ENCODE measurements at places on chromosomes 16 and 17.

DNA sequence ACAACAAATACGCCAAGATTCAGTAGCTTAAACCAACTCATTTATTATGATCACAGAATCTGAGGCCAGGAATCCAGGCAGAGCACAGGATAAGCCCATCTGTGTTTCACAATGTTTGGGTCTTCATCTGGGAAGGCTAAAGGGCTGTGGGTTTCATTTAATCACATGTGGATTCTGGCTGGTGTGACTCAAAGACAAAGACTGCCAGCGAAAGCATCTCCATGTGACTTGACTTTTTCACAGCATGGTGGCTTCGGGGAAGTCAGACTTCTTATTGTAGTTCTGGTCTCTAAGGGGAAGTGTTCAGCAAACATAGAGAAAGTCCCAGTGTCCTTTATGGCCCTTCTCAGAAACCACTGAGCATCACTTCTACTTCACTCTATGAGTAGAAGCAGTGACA is 1014.4 kb upstream of the GOT2 start:
- DNase-seq: no peak

GRCh38 chr16:58393138-58393504 is 850 bp downstream of the GINS3 start:
- no peak for DNase-seq

DNA sequence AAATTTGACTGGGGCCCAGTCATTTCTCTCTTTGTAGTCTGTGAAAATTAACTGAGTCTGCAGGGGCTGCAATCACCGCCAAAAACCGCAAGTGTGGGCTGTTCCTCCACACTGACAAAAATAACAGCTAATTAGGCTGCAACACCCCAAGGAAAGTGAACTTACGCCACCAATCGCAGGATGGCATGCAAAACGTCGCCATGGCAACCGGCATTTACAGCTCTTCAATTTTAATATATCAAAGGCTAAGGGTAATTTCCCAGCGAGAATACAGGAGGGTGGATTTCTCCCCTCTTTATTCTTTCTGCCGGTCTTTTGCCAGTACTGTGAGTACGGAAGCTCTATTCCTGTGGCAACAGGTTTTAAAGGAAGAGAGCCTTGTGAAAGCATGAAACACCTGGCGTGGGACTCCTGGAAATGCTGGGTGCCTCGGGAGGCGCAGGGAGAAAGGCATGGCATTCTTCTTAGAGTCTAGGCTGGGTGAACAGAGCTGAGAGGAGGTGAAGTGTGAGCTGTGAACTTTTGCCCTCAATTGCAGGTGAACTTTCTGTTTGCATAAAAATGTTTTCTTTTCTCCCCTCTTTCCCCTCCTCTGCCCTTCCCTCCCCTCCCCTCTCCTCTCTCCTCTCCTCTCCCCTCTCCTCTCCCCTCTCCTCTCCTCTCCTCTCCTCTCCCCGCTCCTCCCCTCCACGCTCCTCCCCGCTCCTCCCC is 399.7 kb downstream of the XYLT1 start:
- DNase-seq: no peak

- DNase-seq: no peak
Measured at GRCh38 chr17:27481327-27481726, 25.1 kb downstream of the KSR1 start.

DNA sequence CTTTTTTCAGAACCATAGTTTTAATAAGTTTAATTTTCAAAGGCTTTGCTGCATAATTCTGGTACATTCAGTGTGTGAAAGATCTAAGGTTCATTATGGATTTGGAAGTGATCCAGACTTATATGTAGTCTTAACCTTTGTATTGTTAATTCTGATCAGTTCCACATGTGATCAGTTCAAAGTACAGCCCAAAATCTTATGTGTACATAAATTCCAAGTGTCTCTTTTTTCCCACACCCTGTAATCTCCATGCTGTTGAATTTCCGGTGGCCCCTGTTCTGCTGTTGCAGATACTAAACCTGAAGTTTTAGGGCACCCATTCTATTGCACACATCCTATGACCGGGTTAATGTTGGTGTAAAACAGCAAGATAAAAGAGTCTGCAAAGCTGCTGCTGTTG is 1147.5 kb upstream of the CDH8 start:
- no peak for DNase-seq

DNA sequence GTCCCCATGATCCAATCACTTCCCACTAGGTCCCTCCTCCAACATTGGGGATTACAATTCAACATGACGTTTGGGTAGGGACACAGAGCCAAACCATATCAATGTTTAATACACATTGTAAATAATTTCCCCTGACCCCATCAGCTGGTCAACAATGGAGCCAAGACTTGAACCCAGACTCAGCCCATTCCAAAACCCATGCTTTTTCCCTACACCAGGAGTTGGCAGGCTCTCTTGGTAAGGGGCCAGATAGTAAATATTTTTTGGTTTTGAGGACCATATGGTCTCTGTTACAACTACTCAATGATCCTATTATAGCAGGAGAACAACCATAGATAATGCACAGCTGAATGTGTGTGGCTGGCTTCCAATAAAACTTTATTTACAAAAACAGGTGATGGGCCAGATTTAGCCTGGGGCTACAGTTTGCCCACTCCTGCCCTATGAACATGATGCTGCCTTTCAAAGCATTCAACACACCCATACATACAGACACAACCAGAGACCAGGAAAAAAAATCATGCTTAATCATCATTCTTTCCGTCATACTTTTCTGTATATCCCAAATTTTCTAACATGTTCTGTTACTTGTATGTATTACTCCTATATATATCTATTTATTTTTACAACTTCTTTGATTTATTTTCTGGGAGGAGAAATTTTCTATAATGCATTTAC is 22.1 kb upstream of the MSI2 start:
- no peak for DNase-seq

GRCh38 chr16:57304169-57305061 is 19.9 kb upstream of the PLLP start:
- no peak for DNase-seq

DNA sequence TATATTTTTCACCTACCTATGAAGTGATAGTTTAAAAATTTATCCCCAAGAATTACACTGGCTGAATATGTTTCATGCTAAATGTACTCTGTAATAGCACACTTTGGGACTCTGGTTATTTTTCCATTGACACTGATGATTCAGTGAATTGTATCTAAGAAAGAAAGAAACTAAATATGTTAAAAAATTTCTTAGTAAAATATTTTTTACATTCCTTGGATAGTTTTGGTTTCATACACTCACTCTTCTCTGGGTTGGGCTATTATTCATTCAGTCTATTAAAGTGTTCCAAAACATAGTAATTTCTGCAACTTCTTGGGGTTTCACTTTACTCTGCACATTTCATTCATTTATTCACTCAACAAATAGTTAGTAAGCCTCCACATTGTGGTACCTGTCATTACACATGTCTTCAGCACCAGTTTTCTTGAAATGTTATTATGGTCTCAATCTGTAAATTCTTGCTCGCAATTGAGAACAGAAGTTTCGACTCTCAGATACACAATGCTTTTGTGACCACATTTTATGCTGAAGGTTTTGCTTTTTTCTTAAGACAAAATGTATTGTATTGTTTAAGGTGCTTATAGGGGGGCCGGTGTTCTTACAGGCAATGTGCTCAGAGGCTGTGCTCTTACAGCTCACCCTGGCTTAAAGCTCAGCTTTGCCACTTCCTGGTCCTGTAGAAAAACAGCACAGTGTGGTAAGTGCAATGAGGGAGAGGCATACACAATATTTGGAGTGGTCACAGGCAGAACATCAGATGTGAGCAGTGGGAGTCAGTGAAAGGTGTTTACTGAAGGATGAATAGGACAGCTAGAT is 17.4 kb downstream of the CNTNAP4 start:
- no peak for DNase-seq

DNA sequence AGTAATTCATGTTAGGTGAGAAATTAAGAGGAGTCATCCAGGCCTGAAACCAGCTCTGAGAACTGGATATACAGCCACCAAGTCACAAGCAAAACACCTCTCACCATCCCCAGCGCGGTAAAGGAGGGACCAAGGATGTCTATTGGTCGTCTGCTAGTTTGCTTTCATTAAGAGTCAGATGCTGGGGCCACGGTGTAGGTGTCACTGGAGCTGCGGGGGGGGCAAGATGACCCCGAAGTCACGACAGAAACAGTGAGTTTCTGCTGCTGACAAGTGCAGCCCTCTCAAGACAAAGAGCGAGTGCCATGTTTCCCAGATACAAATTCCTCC is 790 bp downstream of the NCBP3 start:
- no peak for DNase-seq

DNA sequence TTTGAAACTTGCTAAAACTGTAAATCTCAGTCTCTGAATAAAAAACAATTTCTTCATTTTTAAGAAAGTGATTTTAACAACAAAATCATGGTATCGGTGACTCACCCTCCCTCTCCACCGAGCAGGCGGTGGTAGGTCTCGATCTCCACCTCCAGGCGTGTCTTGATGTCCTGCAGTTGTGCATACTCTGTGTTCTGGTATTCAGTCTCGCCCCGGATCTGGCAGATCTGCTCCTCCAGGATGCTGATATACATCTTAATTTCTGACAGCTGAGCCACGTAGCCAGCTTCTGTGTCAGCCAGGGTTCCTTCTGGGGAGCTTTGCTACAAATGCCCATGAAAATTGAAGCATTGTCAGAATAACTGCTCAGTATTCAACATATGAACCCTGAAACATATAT is 15.4 kb upstream of the KRT24 start:
- no peak for DNase-seq

DNA sequence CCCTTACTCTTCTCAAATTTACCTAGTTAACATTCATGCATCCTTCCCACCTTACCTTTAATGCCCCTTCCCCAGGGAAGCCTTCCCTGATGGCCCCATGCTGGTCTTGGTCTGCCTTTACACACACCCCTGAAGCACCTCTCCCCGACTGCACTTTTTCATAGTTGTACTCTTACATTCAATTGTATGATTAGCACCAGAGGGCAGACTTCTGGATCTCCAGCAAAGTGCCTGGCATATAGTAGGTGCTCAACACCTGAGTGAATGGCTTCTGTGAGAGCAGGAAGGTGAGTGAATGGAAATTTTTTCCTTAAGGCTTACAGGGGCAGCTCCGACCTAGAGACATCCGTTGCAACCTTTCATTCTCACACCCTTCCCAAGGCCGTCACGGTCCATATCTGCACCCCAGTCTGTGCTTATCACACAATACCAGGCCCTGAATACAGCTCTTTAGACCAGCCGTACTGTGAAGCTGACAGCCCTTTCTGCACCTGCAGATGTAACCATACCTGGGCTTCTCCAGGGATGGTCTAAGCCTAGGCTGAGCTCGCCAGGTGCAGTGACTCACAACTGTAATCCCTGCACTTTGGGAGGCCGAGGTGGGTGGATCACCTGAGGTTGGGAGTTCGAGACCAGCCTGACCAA is 4.4 kb downstream of the PGAP3 start:
- DNase-seq: no peak

DNA sequence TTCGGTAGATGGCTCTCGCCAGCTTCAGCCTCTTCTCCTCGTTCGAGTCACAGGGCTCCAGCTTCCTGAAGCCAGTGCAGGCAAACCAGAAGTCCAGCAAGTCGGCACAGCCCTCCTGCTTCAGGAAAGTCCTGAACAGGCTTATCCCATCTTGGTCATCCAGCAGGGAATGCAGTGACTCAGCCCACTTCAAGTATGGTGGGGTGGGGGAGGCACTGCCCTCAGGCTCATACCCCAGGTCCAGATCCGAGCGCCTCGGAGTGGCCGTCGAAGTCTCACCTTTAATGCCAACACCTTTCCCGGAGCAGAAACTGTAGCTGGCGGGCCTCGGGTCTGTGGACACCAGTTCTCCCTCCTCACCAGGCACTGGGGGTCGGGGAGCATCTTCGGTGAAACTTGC is 5.9 kb downstream of the AXIN1 start:
- DNase-seq: no peak

DNA sequence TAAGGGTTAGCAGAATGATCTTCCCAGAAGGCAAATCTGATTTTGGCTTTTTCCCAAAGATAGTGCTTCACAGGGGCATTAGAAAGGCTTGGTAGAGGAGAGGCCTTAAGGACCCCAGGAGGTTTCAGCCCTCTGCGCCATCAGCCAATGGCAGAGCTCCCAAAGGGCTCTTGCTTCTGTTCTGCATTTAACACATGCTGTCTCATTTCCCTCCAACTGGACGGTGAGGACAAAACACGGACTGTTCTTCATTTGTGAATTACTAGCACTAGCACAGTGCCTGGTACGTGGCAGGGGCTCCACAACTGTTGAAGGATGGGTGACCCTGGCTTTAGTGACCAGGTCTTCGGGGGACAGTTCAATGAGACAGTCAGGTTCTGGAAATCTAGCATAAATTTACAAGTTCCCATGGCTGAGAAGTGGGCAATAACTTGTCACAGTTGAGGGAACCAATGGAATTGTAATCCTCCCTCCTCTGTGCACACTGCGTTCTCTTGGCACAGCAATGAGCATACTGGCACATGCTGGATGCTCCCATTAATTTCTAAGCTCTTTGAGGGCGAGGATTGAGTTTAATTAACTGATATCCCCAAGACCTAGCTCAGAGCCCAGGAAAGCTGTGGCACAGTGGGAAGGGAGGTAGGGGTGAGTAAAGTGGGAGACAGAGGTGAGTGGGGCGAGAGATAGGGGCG is 45.4 kb downstream of the COG7 start:
- DNase-seq: no peak

GRCh38 chr16:54318941-54319340 is 32.4 kb upstream of the IRX3 start:
- no peak for DNase-seq

DNA sequence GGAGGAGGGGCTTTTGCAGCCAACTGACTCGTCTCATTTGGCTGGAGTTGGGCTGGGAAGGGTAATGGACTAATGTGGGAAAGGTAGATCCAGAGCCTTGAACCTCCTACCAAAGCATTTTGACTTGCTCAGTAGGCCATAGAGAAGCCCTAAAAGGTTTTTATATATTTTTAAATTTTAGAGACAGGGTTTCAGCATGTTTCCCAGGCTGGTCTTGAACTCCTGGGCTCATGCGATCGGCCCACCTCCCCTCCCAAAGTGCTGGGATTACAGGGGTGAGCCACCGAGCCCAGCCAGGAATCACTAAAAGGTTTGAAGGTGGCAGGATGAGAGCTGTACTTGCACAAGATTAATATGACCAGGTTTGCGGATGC is 2.0 kb upstream of the PITPNC1 start:
- no peak for DNase-seq

- no peak for DNase-seq
Measured at GRCh38 chr17:78977997-78978973, 1.4 kb downstream of the LGALS3BP start.

DNA sequence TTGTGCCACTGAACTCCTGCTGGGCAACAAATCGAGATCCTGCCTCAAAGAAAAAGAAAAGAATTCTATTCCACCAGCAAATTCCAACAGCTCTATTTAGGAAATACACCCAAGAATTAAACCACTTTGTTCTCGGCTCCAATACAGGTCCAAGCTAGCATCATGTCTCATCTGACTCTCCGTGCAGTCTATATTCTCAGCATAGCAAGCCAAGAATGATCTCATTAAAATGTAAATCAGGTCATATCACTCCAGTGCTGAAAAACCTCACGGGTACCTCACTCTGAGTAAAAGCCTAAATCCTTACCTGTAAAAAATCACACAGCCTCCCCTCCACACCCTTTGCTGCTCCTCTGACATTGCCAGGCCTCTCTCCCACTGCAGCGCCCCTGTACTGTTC is 23.9 kb downstream of the UBE2G1 start:
- no peak for DNase-seq

All from cerebellar nuclear complex (tissue), 1 donor.